AG10803 (cell line): ENCODE measurements at places on chromosomes 5 and 9.

DNA sequence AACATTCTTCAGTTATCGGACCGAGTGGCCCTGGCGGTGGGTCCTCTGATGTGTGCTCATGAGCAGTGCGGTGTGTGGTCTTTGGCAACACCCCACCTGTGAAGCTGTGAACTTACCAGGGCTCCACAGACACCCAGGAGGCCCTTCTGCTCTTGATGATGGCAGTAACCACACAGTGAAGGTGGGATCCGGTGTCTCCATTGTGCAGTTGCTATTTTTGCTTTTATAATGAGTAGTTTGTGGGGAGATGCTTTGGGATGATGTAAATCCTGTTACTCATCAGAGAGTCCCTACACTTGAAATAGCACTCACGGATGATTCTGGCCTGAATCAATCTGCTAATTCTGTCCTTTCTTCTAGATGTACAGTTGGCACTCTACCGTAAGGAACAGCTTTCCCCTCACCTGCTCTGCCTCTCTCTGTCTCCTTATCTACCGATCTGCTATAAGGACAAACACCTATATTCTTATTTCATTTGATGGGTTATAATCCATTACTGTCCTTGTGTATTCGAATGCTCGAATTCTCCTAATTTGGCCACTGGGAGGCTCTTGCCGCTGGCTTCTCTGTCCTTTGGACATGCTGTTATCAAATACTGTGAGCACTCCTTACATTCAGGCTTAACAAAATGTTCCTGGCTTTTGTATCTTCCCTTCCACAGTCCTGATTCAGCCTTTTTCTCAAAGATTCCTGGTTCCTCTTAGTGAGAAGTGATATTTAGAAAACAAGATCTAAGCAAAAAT lies 20.2 kb downstream of the ATPSCKMT start:
- peak; percentile 70 for DNase-seq

GRCh38 chr5:149435660-149436059 lies 56.6 kb upstream of the IL17B start:
- DNase-seq = no peak

DNA sequence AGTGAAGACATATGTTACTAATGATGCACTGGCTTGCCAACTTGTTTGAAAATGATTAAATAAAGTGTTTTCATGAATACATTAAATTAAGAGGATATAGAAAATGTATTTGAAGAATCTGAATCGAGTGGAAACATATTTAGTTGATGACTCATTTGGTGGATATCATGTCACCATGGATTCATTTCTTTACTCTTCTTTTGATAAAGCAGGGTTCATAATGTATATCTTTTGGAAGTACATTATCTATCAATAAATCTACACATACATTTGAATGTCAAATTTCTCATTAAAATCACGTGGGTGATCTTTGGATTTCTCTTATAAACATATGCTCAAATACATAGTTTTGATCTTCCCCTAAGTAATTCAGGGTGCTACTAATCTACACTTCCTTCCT lies 1148.1 kb upstream of the ACO1 start:
- DNase-seq = no peak

- no peak for DNase-seq
Observed at GRCh38 chr9:94656200-94656599, 16.9 kb upstream of the FBP1 start.

DNA sequence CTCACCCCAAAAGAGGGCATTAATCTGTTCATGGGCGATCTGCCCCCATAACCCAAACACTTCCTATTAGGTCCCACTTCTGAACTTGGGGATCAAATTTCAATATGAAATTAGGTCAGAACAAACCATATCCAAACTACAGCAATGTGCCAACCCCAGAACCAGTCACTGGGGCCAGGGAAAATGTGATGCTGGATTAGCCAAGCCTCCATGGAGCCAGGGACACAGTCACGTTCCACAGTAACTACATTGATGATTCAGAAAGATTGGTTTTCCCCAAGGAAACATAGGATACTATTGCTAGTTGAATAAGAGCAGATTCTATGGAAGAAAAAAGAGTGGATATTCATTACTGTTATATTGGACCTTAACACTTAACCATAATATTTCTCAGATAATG lies 84.2 kb downstream of the GIN1 start:
- DNase-seq = peak; percentile 21

GRCh38 chr9:132846109-132846917 lies 31.8 kb downstream of the AK8 start:
- DNase-seq = no peak

GRCh38 chr9:8491563-8491962 lies 692.0 kb upstream of the DMAC1 start:
- no peak for DNase-seq

- DNase-seq = peak; percentile 30
Observed at GRCh38 chr5:39158127-39158593, 61.2 kb downstream of the FYB1 start.

- DNase-seq = peak; percentile 29
Observed at GRCh38 chr5:155794795-155795194, 532.2 kb upstream of the SGCD start.

- DNase-seq = no peak
Observed at GRCh38 chr5:61257421-61257820, 74.6 kb upstream of the ZSWIM6 start.

DNA sequence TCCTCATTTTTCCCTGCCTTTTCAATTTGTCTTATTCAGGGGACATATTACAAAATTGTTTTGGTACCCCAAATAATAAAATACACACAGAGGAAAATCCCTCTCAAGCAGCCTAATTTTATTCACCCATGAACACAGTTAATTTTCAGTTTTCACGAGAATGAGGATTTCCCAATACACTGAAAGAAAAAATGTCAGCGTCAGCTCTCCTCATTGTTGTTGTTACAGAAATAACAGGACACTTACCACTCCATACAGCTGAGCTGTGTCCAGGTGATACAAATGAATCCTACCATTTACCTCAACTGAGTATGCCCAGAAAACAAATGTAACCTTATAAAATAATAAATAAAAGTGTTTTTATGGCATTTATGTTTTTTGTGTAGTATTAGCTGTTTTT lies 144.6 kb upstream of the PCA3 start:
- DNase-seq = peak; percentile 74

GRCh38 chr9:131029574-131029952 lies 20.6 kb downstream of the LAMC3 start:
- no peak for DNase-seq

DNA sequence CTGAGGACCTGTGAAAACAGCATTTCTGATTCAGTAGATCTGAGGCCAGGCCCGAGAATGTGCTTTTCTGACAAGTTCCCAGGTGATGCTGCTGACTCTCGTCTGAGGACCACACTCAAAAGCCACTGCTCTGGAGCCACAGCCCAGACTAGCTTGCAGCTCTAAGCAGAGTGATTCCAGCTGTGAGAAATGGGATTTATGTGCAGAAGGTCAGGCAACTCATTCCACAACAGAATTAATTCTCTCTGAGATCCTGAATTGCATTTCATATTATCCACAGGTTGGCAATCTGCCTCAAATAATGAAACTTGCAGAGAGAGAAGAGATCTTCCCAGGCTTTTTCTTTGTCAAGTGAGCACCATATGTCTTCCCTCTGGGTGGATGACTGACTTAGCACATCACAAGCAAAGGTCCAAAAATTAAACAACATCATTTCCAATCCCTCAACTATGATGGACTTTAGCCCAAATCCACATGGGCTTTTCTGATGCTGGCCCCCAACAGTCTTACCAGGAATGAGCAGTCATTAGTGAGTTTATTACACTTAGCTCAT lies 140.2 kb downstream of the ALDH1A1 start:
- peak; percentile 19 for DNase-seq

DNA sequence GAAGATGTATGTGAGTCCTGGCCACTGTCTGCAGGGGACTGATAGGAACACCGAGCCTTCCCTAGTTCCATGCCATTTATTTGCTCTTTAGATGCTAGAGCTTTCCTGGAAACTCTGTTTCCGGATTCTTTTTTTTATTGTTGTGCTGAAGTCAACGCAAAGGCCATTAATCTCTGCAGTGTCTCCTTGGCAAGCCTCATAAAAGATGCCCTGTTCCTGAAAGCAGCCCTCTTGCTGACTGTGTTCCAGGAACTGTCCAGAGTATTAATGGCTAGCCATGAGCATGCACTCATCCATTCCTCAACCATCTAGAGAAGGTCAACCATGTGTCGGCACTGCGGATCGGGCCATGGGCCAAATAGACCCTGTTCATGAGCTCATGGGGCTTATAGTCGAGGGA lies 42.9 kb upstream of the SMAD5 start:
- DNase-seq = no peak

DNA sequence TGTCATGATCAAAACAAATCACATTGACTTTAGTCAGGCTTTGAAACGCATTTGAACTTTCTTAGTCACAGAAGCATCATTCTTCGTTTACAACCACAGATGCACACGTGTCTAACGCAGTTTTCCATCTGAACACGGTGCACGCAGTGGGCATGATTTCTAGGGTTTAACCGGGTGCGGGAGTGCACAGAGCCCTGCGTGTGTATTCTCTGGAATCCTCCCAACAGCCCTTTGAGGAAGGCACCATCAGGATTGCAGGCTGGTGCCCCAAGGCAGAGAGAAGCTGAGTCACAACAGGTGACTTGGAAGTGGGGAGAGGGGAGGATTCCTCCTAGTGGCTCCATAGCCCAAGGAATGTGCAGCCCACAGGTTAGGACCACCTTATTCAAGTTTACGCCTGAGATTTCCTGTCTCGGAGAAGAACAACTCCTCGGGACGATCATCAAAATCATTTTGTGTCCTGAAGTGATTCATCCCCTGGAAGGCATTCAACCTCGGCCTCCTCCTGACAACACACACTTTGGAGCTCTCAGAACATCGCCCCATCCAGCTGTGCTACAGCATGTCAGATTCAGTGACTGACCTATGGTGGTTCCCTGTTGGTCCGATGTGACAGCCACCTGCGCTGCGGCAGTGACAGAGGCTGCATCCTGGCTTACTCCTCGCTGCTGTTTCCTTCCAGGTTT lies 13.1 kb downstream of the ROPN1L start:
- DNase-seq = peak; percentile 81

GRCh38 chr5:121090822-121091221 lies 626.7 kb downstream of the PRR16 start:
- DNase-seq = peak; percentile 9

GRCh38 chr5:17989036-17989435 lies 354.8 kb downstream of the TAF11L14 start:
- no peak for DNase-seq

- no peak for DNase-seq
Observed at GRCh38 chr5:14309199-14309598, 166.1 kb downstream of the TRIO start.

- DNase-seq = no peak
Observed at GRCh38 chr9:109120204-109120789, 550 bp upstream of the TMEM245 start.

DNA sequence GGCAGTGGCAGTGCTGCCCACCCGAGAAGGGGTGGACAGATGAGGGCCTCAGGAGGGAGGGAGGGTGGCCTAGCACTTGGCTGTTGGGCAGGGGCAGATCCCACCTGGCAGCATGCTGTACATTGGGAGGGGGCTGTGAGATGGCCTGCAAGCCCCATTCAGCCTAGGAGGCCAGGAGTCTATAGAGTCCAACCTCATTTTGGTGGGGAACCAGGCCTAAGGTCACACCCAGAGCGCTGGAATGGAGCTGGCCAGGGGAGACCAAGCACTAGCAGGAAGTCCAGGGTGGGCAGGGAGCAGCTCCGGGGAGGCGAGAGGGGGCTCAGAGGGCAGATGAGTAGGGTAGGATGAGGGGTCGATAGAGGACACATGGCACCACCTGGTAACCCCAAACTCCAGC lies 22.9 kb downstream of the TRIM14 start:
- no peak for DNase-seq

DNA sequence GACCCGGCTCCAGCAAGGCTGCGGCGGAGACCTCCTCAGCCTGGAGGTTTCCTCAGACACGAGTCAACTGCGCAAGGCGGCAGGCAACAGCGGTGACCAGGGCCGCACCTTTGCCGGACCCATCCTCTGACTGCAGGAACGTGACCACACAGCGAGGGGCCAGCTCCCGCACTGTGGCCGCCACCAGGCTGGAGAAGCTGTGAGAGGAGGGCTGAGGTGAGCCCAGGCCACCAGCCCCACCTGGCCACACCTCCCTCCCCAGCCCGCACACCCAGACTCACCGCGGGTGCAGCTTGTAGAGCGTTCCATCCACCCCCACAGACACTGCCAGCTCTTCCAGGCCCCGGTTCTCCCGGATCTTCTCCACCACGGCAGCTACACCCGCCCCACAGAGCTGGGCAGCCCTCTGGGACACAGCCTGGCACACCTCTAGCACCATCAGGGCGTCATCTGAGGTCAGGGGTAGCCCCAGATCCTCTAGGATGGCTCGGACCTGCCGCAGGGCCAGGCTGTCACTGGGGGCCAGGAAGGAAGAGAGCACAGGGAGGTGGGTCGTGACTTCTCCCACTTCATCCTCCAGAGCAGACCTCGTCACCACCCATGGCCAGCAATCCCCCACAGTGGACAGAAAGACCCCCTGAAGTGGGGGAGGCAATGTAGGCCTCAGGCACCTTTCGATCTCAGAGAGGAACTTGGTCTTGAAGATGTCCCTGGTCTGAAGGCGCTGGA lies 18.0 kb downstream of the HK3 start:
- no peak for DNase-seq

- DNase-seq = peak; percentile 89
Observed at GRCh38 chr5:81768935-81769452, 18.1 kb upstream of the SSBP2 start.

GRCh38 chr9:122940749-122941581 lies at the start of gene RABGAP1:
Gene RABGAP1, plus strand, starts transcription at chr9:122941020. Its CDS starts 16,040 bp downstream, at chr9:122957060.
- peak; percentile 98 for DNase-seq

DNA sequence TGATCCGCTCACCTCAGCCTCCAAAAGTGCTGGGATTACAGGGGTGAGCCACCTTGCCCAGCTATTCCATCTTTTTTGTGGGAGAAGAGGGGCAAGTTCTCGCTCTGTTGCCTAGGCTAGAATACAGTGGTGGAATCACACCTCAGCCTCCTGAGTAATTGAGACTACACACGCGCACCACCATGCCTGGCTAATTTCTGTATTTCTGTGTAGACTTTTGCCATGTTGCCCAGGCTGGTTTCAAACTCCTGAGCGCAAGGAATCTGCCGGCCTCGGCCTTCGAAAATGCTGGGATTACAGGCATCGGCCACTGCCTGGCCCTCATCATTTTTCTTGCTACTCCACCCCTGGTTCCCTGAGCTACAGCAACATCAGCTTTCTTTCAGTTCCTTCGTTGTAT lies 2.8 kb upstream of the NOL6 start:
- no peak for DNase-seq
